Stimulated activated CD4-positive, alpha-beta T cell treated with anti-CD3 and anti-CD28 coated beads, Interleukin-1b, Interleukin-23, amount 100 ng/mL, for 1 hour (primary cell): ENCODE measurements at places on chromosomes 11 and 22.

- DNase-seq, result no peak
Observed at GRCh38 chr11:102226702-102227490, 90.4 kb upstream of the BIRC3 start.

- DNase-seq, result no peak
Observed at GRCh38 chr11:46898396-46899095, 19.8 kb downstream of the LRP4 start.

GRCh38 chr11:10930224-10930971 is 72.5 kb upstream of the ZBED5 start:
- no peak for DNase-seq

DNA sequence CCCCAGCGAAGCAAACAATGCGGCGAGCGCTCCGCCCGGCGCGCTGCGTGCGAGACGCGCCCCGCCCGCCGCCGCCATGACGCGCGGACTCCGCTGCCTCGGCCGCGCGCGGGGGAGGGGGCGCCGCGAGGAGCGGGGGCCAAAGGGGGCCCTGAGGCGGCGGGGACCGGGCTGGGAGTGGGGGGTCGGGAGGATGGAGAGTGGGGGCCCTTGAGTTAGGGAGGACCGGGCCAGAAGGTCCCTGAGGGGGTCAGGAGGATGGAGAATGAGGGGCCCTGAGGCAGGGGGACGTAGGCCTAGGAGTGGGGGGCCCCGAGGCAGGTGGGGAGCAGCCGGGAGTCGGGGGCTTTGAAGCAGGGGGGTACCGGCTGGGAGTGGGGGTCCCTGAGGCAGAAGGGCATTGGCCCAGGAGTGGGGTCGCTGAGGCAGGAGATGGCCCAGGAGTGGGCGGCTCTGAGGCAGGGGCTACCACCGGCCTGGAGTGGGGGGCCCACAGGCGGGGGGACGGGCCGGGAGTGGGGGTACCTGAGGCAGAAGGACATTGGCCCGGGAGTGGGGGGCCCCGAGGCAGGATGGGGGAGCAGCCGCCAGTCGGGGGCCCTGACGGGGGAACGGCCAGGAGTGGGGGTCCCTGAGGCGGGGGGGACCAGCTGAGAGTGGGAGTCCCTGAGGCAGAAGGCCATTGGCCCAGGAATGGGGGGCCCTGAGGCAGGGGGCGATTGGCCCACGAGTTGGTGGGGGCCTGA is at the start of gene BRD1:
BRD1 (minus strand) TSS at position 21 of the 746 bp plus-strand sequence. CDS start 3,556 bp downstream, outside the sequence.
- DNase-seq, result no peak

DNA sequence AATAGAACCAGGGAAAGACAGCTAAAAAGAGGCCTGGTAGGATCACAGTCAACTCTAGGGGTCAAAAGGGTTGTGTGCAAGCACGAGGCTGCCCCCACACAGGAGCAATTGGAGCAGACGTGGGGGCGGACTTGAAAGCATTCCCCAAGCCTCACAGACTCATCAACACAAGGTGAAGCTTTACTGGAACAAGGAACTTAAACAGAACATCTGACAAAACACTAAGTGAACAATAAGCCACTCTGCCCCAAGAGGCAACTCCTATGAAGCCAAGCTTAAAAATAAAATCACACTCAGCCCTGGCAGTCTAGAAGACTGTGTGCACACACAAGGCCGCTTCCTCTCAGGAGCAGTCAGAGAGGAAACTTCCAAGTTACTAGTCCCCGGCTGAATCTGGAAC is 32.2 kb upstream of the TEAD1 start:
- DNase-seq, result no peak

DNA sequence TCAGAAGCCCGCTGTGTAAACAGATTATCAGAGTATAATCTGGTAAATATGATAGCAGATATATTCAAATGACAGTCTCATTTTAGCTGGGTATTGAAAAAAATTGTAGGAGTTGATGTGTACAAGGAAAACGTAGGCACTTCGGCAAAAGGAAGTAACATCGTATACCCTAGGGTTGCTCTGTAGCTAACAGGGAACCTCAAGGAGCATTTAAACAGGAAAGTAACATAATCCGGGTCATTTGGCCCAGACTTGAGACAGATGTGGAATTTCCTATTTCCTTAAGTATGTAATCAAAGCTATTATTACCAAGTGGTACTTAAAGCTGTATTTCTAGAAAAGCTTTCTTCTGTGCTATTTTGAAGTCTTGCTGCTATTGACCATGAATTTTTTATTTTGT is 215.6 kb downstream of the DDX10 start:
- DNase-seq, result no peak

DNA sequence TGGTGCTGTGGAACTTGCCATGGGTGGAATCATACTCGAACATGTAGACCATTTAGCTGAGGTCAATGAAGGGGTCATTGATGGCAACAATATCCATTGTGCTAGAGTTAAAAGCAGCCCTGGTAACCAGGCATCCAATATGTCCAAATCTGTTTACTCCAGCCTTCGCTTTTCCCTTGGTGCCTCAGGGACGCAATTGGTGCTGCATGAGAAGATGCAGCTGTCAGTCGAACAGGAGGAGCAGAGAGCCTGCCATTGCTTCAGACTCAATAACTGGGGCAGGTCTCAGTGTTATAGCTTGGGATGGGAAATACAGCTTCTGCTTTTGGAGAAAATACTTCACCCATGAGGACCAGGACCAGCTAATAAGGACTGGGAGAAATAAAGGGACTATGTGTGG is 5.0 kb upstream of the MCHR1 start:
- DNase-seq, result no peak

DNA sequence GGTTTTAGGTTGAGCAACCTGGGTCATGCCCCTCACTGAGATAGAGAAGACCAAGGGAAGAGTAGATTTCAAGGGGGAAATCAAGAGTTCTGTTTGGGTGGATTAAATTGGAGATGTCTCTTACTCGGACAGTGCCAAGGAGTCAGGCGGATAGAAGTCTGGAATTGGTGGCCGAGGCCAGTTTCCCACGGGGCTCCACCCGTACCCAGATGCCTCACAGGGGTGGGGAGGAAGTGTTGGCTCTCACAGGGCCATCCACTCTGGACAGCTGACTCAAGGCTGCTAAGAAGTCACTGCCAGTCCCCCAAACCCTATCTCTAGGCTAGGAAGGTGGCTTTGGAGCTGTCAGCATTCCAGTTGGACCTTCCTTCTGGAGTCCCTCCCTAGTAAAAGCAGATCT is 79.1 kb upstream of the TIMP3 start:
- DNase-seq, result no peak

GRCh38 chr22:19003508-19003907 is 67.4 kb upstream of the PRODH start:
- DNase-seq, result no peak

- DNase-seq, result no peak
Observed at GRCh38 chr11:125274309-125274708, 109.8 kb downstream of the PKNOX2 start.

DNA sequence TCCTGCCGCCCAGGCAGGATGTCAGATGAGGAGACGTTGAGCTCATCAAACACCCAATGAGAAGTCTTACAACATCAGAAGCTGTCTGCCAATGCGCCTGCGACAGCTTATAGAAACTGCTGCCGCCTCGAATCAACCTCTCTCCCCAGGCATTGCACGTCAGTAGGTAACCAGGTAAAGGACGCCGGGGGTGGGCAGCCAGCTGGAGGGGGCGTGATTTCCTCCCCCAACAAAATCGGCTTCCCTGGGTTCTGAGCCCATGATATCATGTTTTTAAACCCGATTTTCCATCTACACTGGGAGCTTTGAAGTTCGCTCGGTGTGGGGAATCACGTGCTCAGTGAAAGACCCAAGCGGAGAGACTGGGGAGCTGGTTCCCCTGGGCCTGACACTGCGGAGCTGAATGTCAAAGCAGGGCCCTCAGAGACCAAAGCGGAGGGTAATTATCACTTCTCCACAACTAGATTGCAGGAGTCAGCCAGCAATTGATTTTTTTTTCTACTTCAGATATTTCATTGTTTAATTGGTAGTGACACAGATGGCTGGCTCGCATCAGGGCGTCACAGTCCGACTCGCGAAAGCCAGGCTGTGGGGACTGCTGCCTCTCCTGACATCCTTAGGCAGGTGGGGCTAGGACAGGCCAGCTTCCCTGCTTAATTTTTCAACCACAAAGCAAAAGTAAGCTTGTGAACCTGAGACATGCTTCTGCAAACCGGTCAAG is 15.4 kb downstream of the FAM83F start:
- no peak for DNase-seq
